ENCODE measurements at places on chromosomes 12 and 14.

DNA sequence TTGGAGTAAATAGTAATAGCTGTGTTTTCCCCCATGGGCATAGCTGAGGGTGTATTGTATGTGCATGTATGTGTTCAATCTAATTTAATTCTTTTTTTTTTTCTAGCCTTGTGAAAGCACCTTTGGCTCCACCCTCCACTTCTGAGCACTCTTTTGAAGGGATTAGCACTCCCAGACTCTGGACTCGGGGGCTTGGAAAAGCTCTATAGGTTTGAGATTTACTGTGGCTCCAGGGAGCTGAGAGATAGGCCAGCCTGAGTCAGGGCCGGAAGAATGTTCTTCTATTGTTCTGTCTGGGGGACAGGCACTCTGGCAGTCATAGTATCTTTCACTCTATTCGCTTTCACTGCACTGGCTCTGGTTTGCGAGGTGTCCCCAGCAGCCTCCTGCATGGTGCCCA lies 540.0 kb upstream of the TBX3 start:
- DNase-seq = no peak

DNA sequence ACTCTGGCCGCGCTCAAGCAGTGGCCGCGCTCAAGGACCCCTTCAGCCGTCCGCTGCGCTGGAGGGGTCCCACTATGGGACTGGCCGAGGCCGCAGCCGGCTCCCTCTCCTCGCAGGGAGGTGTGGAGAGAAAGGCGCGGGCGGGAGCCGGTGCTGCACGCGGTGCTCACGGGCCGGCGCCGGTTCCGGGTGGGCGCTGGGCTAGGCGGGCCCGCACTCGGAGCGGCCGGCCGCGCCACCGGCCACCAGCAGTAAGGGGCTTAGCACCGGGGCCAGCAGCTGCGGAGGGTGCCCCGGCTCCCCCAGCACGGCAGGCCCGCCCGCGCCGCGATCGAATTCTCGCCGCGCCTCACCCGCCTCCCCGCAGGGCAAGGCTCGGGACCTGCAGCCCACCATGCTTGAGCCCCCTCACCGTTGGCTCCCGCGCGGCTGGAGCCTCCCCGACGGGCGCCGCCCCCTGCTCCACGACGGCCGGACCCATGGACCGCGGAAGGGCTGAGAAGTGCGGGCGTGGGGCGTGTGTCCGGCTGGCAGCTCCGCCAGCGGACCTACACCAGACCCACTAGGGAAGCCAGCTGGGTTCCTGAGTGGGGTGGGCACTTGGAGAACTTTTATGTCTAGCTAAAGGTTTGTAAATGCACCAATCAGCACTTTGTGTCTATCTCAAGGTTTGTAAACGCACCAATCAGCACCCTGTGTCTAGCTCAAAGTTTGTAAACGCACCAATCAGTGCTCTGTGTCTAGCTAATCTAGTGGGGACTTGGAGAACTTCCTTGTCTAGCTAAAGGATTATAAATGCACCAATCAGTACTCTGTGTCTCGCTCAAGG lies 49.5 kb downstream of the KLHL28 start:
- DNase-seq = no peak

- DNase-seq = no peak
Measured at GRCh38 chr12:109458086-109458485, 19.0 kb downstream of the KCTD10 start.

GRCh38 chr14:81066672-81067071 lies 111.3 kb downstream of the TSHR start:
- no peak for DNase-seq

GRCh38 chr12:86233126-86233525 lies 23.1 kb downstream of the MGAT4C start:
- DNase-seq = no peak

DNA sequence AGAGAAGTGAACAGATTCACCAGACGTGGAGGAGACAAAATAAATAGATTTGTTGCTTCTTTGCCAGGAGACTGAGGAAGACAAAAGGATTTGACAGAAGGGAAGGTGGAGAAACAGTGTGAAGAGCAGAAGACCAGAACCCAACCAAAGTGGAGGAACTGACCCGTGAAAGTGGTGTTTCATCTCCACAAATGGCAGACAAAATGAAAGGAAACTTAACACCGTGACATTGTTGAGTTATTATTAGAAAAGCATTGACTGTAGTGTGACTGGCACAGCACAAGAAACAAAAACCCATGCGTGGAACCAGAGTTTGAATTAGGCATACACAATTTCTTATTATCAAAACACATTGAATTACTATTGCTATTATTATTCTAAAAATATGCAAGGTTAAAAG lies 518.1 kb downstream of the TMEM121 start:
- DNase-seq = no peak

DNA sequence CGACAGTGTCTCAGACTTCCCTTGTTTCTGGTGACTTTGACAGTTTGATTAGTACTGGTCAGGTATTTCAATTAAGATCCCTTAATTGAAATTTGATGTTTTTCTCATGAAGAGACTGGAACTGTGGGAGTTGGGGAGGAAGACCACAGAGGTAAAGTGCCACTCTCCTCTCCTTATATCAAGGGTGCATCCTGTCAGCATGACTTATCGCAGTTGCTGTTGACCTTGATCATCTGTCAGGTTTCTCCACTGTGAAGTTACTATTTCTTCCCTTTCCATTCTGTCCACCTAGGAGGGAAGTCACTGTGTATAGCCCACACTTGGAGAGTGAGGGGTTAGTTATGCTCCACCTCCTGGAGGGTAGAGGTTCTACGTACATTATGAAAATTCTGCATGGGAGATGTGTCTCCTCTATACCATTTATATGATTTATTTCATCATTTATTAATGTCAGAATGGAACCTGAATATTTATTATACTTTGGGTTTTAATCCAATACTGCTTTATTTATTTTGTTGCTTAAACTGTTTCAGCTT lies 40.3 kb upstream of the SMOC1 start:
- DNase-seq = no peak

GRCh38 chr14:86310611-86311010 lies 780.7 kb downstream of the FLRT2 start:
- no peak for DNase-seq

GRCh38 chr14:84445486-84445885 lies 1084.5 kb upstream of the FLRT2 start:
- no peak for DNase-seq

DNA sequence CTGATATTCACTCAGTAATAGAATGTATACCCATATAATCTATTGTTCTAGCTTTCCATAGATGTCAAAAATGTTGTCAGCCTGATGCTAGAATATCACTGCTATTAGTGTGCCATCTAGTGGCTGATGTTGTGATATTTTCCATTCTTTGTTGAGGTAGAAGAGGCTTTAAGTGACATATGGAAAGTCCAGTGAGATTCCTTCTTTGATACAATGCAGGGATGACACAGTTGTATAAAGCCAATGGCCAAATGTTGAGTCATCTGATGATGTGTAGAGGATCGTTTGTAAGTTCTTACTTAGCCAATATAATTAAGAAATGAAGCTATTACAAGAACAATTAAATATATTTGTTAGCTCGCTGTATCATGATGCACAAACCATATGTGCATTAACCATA lies 58.1 kb upstream of the PCED1B start:
- DNase-seq = peak; percentile 60

GRCh38 chr12:46089414-46090162 lies 99.2 kb upstream of the SCAF11 start:
- no peak for DNase-seq

GRCh38 chr12:113693693-113694092 lies 222.0 kb upstream of the LHX5 start:
- no peak for DNase-seq

DNA sequence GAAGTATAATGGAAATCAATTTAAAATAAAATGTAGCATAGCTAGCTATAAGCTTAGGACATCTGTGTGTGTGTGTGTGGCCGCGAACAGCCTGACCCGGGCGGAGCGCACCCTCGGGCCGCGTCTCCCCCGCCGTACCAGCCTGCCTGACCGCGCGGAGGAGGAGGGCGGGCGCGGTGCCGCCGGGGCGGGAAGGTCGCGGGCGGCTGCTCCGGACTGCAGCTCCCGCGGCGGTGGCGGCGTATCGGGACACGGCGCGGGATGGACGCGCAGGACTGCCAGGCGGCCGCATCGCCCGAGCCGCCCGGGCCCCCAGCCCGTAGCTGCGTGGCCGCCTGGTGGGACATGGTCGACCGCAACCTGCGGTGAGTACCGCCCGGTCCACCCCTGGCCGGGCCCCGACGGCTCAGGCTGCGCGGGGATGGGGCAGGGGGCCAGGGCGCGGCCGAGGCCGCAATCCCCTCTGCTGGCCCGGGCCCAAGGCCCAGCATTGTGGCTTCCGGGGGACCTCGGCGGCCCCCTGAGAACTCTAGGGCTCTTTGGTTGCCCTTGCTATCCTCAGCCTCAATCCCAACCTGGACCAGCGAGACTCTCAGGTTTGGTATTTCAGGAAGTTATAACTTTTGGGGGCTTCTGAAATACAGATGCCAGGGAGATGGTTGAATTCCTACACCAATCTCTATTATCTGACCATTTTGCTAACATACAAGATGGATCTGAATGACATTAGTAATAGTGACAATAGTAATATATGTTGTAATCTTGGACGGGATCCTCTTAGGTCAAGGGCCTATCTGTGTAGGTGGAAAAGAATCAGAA lies at the start of gene ABHD12B:
Gene ABHD12B (plus strand): TSS at position 140 of the 819 bp plus-strand sequence. CDS start 122 bp downstream, at position 262.
- no peak for DNase-seq

DNA sequence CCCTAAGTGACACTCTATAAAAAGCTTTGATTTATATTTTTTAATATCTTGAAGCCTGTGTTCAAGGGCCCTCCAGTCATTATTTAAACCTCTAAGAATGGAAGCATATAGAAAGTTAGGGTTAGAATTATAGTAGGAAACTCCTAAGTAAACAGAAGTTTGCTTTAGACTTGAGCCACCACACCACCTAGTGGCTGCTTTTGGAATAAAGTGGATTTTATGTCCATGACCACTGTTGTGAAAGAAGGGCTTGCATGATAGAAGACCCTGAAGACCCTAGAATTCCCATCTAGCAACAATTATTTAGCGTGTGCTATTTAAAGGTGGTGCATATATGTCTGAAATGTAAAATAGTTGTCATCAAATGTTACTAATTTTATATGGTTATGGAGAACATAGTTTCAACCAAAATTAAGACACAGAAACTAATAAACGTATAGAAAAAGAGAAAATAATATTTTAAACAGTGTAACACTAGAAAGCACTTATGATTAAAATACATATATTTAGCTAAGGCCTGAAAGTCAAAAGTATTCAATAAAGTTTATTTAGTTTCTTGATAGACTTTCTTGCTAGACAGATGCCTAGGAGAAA lies 21.3 kb downstream of the LRRIQ1 start:
- peak; percentile 35 for DNase-seq

DNA sequence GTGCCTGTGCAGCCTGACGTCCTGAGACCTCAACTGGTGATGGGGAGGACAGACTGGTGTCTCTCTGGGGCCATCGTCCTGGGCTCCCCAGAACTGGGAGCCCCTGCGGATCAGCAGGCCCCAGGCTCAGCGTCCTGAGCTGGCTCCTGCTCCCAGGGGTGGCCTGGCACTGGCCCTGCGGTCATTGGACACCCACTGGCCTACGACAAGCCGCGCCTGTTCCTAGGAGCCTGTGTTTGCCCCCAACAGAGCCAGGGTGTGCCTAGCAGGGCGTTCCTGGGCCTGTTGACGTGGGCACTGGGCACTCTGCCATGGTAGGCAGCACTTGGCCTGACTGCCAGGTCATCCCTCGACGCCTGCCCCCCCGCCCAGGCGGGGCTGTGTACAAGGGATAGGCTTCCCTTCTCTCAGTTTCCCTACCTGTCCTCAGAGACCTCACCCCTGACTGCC lies 8.4 kb downstream of the ADSS1 start:
- no peak for DNase-seq

DNA sequence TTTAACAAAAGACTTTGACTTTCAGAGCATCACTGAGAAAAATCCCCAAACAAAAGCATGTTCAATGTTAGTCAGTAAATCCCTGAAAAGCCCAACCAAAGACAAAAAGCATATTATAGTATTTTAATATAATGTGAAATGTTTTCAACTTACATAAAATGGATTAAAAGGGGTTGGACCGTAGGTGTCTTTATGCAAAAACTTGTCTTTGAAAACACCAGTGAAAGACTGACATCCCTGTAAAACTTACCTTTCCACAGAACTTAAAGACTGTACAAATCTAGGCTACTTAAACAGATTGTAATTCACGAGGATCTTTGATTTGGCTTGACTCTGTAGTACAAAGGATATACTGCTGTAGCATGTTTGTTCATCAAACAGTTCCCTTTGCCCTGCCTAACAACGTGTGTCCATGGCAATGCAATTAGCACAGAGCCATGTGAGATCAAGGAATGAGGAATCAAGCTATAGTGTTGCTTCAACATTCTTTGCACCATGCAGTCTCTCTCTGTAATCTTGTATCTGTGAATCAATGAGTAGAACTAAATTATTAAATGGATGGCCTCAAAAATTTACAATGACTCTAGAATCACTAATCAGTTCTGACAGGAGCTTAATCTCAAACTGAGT lies 138.5 kb upstream of the SYT1 start:
- no peak for DNase-seq

DNA sequence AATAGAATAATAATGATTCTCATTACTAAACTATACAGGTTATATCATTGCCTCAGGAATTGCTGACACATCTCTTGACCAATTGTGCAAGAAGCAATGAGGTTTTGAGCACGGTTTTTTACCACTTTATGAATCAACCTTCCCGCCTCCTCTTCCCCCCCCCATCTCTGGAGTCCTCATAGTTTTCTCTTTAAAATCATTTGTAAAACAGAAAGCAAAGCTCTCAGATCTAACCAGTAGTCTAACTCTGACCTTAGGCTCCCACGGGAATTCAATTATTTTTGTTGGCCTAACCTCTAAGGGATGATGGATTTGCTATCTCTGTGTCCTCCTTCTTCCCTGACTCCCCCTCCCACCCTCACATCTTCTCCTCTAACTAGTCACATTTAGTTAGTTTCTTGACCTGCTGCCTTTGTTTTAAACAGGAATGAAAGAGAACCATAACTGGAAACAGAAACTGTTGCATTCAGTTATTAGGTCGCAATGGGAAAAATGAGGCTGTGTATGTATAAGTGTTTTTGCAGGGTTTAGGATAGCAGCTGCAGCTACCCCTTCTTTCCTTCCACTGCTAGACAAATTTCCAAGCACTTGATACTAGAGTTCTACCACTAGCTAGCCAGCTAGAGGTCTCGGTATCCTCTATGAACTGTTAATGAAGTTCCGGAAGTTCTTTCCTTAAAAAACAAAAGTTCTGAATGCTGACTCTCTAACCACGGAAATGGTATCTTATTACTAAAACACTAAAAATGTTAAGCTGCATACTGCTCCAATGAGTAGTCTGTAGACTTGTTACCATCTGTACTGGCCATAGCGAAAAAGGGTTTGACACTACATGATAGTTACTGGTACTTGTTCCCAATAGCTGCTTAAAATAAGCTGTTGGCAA lies 65.4 kb downstream of the TAOK3 start:
- DNase-seq = peak; percentile 58

- no peak for DNase-seq
Measured at GRCh38 chr12:91319071-91319760, 136.6 kb upstream of the DCN start.

- DNase-seq = peak; percentile 41
Measured at GRCh38 chr12:45388545-45388944, 172.7 kb downstream of the ANO6 start.

- DNase-seq = peak; percentile 68
Measured at GRCh38 chr12:15856097-15856982, 25.8 kb upstream of the STRAP start.
